Stimulated activated CD8-positive, alpha-beta memory T cell treated with anti-CD3 and anti-CD28 coated beads, Interleukin-2, amount 100 ng/mL, for 1 hour (primary cell): ENCODE measurements at places on chromosomes 12 and 14.

GRCh38 chr14:93752980-93753561, 35.2 kb downstream of the PRIMA1 start:
- DNase-seq: no peak

DNA sequence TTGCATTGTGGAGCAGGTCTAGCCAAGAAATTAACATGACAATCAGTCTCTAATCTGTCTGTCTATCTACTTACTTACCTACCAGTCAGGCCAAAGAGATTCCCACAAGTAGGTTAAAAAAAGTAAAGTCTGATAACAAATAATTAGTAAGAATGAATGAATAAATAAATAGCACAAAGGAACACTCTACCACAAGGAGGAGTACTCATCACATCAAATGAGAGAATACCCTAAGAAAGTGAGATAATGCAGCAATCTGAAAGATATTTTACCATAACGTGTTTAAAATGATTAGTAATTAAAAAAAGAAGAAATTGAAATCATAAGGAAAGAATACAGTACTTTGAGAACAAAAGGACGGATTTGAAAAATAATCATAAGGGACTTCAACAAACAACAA, 187.2 kb downstream of the SYNE2 start:
- DNase-seq: no peak

- DNase-seq: no peak
Measured at GRCh38 chr12:102498471-102498870, 18.1 kb upstream of the IGF1 start.

DNA sequence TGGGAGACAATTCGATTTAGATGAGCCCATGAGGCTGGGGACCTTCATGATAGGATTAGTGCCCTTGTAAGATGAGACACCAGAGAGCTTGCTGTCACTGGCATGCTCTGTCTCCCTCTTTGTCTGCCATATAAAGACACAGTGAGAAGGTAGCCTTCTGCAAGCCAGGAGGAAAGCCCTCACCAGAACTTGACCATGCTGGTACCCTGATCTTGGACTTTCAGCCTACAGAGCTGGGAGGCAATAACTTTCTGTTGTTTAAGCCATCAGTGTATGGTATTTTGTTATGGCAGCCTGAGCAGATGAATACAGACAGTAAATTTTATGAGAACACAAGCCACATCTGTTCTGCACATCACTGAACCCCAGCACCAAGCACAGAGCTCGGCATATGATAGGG, 38.1 kb upstream of the RASSF3 start:
- no peak for DNase-seq

GRCh38 chr14:54680651-54681050, 113.7 kb downstream of the SAMD4A start:
- no peak for DNase-seq

DNA sequence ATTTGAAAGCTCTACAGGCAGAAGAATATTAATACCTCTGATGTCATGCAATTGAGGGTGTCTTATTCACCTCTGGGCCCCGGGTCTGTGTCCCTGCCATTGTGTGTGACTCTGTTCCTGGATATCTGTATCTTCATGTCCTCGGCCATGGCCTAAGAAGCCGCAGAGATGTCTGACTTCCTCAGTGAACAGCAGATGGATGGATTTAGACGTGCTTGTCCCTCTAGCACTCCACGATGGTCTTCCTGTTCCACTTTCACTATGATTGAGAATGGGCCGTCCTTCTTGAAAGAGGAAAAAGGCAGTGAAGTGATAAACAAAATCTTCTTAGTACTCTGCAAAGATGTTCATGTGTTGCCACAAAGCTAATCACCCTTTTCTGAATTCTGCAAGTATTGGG, 217.4 kb downstream of the SLC41A2 start:
- no peak for DNase-seq

DNA sequence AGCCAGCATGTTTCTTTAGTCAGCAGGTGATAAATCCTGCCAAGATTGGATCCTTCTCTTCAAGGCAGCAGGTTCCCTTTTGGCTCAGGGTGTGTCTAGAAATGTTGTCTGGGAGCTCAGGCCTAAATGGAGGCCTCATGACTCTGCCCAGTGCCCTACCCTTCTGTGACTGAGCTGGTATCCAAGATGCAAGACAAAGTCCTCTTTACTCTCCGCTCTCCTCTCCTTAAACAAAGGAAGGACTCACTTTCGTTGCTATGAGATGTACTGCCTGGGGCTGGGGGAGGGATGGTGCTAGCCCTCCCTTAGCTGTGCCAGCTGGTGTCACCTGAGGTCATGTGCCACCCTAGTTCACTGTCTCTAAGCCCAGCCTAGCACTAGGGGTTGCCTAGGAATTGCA, 13.8 kb upstream of the TMPRSS12 start:
- no peak for DNase-seq

GRCh38 chr14:100341301-100342031, 18.3 kb downstream of the SLC25A47 start:
- DNase-seq: no peak

DNA sequence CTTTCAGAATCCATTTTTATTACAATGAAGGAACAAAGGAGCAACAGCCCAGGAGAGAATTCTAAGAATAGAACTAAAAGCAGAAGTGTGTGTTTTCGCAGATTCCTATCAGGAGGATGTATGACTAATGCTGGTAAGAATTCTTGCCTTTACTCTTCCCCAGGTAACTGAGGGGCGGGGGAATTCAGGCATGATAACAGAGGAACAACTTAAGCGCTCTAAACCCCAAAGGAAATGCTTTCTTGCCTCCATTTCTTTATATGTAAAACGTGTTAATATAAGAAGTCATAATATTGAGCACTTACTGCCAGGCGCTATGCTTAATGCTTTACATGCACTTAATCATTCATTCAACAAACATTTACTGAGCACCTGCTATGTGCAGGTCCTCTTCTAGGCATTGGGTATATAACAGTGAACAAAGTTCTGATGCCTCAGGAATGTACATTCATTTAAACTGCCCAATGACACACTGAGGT, 4.5 kb downstream of the HCAR1 start:
- DNase-seq: no peak

GRCh38 chr12:116880817-116881324, 370 bp downstream of the HRK start:
- no peak for DNase-seq

- DNase-seq: no peak
Measured at GRCh38 chr12:118777504-118777903, 203.8 kb upstream of the SRRM4 start.

DNA sequence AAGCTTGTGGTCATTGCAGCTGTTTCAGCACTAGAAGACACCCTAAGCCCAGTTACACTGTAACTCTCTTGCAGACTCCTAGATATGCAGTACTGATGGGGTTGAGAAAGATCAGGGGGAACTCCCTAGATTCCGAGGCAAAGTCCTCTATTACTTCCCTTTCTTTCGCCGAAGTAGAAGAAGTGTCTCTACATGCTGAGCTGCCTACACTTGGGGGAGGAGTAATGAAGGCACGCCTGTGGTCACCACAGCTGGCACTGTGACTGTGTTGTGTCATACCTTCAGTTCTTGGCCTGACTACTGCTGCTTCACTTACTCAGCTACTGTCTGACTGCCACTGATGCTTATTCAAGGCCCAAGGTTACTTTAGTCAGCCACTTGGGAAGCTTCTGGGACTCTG, 35.1 kb upstream of the RPL10L start:
- DNase-seq: no peak

GRCh38 chr12:11960646-11961045, 110.1 kb upstream of the BCL2L14 start:
- DNase-seq: no peak

DNA sequence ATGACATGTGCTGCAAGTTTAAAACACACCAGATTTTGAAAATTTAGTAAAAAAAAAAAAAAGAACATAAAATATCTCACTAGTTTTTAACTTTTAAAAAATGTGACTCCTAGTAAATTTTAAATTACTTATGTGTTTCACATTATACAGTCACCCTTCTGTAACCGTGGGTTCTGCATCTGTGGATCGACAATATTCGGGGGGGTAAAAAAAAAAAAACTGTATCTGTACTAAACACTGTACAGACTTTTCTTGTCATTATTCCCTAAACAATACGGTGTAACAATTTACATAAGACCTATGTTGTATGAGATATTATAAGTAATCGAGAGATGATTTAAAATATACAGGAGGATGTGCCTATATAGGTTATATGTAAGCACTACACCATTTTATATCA, 3.2 kb downstream of the DDX24 start:
- no peak for DNase-seq

DNA sequence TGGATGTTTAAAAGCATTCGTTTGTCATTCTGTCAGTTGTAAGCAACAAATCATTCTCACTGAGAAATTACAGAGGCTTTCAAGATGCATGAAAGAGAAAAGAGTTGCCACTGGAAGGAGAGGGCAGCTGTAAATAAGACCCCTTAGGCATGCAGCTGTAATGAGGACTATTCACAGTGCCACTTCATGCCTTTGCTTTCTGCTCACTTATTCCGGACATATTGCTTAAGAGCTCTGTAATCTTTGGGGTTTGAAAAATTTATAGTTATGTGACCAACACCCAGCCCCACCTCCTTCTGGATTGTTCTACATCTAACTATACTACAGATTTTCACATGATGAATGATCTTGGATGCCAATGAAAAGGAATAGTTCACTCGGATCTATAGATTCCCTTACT, 194.8 kb upstream of the DCN start:
- no peak for DNase-seq

DNA sequence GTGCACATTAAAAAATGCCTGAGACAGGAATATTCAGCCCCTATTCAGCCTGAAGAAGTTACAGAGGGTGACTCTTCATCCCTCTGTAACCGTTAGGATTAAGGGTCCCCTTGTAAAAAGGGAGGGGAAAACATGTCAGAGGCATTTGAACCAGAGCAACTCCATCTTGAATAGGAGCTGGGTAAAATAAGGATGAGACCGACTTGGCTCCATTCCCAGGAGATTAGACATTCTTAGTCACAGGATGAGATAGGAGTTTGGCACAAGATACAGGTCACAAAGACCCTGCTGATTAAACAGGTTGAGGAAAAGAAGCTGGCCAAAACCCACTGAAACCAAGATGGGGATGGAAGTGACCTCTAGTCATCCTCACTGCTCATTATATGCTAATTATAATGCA, 19.9 kb upstream of the MDM1 start:
- no peak for DNase-seq

DNA sequence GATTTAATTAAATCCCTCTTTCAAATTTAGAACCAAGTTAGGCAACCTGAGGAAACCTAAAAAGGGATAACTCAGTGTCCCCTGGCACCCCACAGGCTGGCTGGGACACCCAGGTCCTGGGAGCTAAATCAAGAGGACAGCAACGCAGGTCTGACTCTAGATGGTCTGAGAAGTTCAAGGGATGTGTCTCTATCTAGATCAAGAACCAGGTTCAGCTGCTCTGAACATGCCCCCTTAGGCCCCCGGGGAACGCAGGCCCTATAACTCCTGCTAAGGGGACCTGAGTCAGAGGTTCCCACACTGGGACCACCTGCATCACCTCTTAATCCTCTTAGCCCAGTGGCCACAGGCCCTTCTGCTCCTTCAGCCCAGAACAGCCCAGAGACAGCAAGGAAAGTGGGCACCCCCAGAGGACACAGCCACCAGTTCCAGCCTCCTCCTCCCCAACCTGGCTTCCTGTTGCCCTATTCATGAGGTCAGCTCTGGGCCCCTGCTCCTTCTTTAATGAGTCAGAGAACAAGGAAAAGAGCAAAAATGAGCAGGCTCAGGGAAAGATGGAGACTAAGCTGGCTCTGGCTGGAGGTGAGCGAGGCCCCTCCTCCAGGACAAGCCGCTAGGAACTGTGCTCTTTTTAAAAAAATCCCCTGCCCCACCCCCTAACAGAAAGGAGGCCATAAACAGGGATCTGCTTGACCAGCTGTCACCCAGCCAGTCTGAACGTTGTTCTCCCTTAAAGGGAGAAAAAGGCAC, 10.8 kb downstream of the PITPNM2 start:
- DNase-seq: no peak

DNA sequence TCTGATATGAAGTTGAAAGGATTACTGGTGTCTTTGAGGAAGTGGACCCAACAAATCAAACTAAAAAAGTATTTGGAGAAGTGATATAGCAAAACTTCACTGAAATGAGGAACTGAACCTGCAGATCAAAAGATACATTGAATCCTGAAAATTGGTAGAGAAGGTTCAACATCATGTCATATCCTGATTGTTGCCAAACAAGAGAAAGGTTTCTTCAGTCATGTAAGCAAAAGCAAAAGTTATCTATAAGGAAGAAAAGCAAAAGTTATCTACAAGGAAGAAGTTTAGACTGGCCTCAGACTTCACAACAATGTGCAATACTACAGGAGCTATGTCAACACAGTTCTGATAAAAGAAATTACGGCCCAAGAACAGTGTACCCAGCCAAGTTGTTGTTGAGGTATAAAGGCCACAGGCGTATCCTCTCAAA, 142.7 kb downstream of the RAD51B start:
- no peak for DNase-seq
